ENCODE measurements at places on chromosomes 7 and 10.
A peak's percentile ranks its signal among the peaks of the same experiment; 100 is the strongest.

DNA sequence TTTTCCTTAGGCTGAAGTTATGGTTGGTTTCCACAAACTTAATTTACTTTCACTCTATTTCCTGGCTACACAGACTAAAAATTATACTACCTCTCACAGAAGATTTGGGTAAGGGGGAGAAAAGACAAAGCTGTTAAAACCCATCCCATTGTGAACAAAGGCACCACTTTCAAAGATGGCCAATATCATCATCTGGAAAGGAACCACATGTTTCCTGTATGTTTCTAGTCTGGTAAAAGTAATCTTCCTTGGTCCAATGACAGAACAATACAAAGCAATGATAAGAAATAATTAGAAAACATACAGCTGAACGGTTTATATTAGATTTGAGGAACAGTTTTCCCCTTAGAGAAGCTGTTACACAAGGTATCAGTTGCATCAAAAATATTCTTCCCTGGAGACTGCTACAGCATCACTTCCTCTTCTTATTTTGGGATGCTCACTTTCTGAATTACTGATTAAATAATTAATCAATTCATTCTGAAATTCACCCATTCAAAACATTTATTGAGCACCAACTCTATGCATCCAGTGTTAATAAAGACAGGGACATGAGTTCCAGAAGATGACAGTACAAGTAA is 8.5 kb upstream of the SFR1 start:
- DNase-seq = no peak

GRCh38 chr7:111730476-111731300 is 168.4 kb upstream of the IMMP2L start:
- DNase-seq = no peak

DNA sequence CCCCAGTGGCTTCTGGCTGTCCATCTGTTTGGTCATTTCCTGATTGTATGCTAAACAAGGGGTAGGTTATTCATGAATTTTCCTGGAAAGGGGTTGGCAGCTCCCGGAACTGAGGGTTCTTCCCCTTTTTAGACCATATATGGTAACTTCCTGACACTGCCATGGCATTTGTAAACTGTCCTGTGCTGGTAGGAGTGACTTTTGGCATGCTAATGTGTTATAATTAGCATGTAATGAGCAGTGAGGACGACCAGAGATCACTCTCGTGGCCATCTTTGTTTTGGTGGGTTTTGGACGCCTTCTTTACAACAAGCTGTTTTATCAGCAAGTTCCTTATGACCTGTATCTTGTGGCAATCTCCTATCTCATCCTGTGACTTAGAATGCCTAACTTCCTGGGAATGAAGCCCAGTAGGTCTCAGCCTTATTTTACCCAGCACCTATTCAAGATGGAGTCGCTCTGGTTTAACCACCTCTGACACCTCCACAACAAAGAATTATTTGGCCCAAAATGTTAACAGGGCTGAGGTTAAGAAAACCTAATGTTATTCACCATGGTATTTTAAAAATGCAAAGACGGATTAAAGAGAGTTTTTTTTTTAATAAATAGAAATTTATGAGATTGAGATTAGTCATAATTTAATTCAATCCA is 2.4 kb upstream of the PTN start:
- DNase-seq = no peak

DNA sequence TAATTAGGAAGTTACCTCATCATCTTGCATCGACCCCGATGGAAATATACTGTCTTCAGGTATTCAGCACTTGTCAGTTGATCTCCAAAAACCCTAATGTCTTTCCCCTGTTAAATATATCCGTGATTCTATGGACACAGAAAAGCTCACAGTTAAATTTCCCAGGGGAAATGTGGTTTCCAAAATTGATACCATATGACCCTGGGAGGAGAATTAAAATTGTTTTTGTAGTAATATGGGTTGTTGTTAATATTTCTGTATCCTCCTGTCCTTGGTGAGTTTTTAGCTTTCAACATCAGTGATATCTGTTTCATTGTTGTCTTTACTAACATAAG is 132.1 kb downstream of the CELF2 start:
- DNase-seq = no peak

DNA sequence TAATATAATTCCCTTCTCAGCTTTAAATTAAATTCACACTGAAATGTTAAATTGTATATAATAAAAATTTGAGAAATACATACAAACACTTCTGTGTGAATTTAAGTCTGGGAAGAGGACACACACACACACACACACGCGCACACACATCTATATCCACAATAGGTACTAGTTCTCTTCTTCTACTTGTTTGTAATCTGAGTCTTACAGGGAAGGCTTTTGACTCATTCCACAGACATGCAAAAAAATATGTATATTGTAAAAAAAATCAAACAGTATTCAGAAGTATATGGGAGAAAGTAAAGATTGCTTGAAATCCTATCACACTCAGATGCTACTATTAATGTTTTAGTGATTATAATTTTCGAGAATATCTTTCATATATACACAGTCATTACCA is 276.2 kb downstream of the MDFIC start:
- no peak for DNase-seq

DNA sequence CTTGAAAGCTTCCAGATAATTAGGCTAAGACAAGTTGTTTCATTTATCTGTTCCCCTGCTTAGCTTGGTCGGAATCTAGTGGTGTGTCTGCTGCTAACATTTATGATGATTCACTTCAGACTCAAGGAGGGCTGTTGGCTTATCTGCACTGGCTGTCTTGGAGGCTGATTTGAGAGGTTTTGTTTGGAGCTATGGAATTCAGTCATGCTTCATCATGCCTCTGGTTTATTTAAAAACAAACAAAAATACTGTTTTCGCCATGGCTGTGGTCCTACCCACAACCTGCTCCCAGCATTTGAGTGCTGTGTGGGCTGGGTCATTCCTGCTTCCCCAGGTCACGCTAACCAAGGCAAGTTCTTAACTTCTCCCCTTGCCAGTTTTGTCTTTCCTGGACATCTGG is 11.7 kb upstream of the ARPC1B start:
- DNase-seq = no peak

DNA sequence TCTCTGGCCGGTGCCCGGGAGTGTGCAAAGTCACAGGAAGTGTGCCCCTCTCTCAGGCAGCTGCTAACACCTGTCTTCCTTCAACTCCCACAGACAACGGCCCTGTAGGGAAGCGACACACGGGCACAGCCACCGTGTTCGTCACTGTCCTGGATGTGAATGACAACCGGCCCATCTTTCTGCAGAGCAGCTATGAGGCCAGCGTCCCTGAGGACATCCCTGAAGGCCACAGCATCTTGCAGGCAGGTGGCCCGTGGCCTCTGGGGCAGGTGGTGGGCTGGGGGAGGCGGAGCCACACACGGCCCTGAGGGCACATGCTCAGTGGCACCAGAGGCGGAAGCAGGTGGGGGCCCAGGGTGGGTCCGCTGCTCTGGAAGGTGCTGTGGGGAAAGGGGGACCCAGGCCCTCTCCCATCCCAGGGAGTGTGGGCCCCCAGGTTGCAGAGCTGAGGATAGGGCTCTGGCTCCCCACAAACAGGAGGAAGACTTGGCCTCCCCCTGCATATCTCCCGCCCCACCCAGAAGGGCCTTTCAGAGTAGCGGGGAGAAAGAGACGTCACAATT is 6.9 kb downstream of the C10orf105 start:
- peak; percentile 57 for DNase-seq

GRCh38 chr7:120743128-120743527 is 114.8 kb downstream of the TSPAN12 start:
- no peak for DNase-seq

GRCh38 chr10:119335671-119336353 is 128.4 kb downstream of the GRK5 start:
- no peak for DNase-seq
